ENCODE measurements at places on chromosomes 11 and 22.

DNA sequence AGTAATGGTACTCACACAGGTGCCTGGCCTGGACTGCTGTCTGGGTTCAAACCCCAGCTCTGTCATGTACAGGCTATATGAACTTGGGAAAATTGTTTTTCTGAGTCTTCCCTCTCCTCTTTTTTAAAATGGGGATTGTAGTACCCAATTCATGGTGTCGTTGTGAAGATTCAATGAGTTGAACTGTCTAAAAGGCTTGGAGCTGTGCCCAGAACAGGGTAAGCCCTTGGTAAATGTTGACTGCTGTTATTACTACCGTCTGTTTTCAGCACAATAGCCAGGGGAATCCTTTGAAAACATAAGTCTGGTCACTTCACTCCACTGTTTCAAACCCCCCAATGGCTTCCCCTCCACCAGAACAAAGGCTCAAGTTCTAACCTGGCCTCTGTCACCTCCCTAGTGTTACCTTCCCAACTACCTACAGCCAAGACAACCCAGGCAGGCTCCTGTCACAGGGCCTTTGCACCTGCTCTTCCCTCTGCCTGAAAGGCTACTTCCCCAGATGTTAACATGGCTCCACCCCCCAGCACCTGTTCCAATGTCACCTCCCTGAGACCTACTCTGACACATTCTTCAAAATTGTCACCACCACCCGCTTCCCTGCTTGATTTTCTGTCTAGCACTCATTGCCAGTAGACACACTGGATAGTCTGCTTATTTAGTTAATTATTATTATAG is 152.8 kb downstream of the CHST1 start:
- no peak for DNase-seq

DNA sequence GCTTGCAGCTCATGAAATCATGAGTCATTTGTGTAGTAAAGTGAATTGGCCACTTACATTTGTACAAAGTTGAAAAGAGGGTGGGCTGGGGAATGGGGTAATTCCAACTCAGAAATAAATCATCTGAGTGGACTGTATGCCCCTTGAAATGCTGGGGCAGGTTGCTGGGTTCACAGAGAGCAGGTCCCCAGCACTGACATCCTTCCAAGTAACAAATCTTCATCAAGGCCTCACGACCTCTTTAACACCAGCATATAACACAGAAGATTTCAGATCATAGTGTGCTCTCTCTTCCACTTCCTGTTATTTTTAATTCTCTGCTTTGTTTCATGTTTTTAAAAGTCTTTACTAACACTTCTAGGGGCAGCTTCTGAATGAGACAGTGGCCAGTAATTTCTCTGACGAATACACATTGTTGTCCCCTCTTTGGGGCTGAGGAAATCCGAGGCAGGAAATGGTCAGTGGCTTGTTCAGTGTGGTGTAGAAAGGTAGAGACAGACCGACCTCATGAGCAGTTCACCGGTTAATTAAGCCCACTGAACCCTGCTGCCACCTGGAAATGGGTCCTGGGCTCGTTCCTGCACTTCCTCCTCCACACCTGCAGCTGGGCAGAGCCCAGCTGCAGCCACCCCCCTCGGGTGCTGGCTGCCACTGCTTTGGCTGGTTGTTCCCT is 127.7 kb downstream of the MAML2 start:
- DNase-seq, result peak; percentile 62

- DNase-seq, result peak; percentile 87
These were observed 40.6 kb downstream of the WEE1 start for GRCh38 chr11:9613830-9614762.

- DNase-seq, result peak; percentile 82
These were observed 31.0 kb upstream of the CD5 start for GRCh38 chr11:61071208-61071681.

GRCh38 chr22:19453718-19454117 is 6.2 kb upstream of the C22orf39 start:
- no peak for DNase-seq
